CD8-positive, alpha-beta memory T cell (primary cell): ENCODE measurements at places on chromosomes 3 and 15.

DNA sequence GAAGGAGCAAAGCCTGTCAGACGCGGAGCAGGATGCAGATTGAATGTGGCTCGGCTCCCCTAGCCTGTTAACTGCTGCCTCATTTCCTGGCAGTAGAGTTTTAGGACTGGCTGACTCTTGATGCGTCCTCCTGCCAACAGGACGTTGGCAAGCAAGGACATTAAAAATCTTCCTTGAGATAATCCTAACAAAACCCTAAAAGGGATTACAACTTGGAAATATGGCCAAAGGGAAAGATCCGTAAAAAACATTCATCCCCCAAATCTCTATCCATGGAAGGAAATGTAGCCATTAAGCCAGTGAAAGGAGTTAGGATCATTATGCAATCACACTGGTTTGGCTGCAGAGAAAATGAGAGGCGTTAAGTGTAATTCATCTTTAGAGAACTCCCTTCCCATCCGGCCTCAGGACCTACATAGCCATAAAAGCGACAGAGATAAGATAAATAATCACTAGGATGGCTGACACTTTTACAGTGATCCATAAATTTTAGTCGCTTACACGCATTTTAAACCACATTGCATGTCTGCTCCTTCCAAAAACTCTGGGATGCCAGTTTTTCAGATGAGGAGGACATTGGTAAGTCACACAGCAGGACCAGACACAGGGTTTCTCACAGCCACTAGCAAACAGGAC is 44.5 kb upstream of the C3orf80 start:
- DNase-seq: no peak

- no peak for DNase-seq
Measured at GRCh38 chr3:154956815-154957214, 123.3 kb upstream of the MME start.

DNA sequence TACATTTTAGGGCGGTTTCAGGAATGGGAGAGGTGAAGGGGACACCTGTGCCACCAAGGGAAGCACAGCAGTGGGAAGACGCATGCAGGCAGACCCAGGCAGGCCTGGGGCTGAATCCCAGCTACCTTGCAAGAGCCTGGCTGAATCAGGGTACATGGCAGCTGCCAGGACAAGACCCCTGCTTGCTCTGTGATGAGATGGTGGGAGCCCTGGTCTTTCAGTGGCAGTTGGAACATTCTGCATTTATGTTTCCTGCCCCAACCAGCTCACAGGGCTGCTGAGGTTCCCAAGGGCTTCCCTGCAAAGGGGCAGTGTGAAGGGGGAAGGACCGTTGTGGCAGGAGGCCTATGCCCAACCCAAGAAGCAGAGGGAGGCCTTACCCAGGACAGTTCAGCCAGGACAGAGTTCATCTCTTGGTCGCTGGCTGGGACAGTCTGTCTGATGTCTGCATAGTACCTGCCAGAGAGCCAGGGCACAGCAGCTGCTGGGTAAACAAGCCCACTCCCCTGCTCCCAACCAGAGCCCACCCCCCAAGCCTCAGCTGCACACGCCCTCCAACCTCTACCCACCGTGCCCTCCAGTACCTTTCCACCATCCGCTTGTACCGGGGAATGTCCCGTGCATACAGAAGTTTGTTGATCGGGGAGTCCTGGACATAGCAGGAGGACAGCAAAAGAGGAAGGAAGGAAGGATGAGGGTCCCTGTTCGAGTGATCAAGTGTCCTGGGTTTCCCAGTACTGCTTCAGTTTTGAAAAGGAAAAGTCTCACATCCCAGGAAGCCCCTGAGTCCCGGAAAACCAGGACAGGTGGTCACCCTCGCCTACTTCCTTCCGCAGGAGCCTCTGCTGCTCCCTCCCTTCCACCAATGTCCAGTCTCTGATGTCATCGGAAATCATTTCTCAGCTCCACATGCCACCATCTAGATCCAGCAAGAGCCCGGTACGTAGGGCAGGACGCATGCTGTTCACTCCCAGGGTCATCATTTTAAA is 23.1 kb downstream of the PLXNB1 start:
- DNase-seq: no peak

GRCh38 chr15:47971637-47972036 is 149.2 kb upstream of the SLC24A5 start:
- DNase-seq: no peak

- DNase-seq: peak; percentile 47
Measured at GRCh38 chr3:15405448-15406050, 21.8 kb downstream of the METTL6 start.

GRCh38 chr3:31014317-31015040 is 120.0 kb upstream of the GADL1 start:
- no peak for DNase-seq

- no peak for DNase-seq
Measured at GRCh38 chr15:54208786-54209185, 230.5 kb downstream of the UNC13C start.

DNA sequence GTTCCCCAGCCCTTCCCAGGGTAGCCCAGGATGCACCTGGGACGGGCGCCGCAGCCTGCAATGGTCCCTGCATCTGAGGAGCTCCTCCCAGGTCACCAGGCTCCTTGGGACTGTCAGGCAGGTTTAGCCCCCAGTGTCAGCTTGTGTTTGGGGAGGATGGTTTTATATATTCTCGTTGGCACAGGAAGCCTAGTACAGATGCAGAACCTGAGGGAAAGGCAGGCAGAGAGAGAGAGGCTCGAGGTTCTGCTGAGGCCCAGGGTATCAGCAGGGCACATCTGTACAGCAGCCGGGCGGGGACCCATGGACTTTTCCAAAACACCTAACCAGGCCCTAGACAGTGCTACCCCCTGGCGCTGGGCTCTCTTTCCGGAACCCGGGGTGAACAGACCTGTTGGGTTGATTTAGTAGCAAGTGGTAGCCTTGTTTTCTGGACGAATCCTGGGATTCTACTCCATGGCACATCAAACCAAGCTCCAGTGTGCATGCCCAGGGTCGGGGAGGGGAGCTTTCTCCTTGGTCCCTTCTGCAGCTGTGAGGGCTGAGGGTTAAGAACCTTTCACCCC is 8.6 kb downstream of the PAK6 start:
- no peak for DNase-seq

DNA sequence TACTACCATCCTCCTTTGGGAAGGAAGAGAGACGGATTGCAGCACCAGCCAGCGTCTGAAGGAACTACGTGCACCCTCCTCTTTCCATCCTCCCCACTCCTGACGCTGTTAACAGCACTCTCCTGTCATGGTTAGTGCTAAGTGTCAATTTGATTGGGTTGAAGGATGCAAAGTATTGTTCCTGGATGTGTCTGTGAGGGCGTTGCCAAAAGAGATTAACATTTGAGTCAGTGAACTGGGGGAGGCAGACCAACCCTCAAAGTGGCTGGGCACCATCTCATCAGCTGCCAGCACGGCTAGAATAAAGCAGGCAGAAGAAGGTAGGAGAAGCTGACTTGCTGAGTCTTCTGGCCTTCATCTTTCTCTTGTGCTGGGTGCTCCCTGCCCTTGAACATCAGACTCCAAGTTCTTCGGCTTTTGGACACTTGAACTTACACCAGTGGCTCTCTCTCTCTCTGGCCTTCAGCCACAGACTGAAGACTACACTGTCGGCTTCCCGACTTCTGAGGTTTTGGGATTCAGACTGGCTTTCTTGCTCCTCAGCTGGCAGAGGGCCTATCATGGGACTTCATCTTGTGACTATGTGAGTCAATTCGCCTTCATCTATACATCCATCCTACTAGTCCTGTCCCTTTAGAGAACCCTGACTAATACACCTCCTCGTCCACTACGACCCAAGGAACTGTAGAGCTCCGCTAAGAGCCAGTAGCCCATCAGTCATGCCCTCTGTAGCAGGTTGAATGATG is 128.2 kb upstream of the HES1 start:
- no peak for DNase-seq

- no peak for DNase-seq
Measured at GRCh38 chr3:134252766-134253165, 2.1 kb upstream of the RYK start.

DNA sequence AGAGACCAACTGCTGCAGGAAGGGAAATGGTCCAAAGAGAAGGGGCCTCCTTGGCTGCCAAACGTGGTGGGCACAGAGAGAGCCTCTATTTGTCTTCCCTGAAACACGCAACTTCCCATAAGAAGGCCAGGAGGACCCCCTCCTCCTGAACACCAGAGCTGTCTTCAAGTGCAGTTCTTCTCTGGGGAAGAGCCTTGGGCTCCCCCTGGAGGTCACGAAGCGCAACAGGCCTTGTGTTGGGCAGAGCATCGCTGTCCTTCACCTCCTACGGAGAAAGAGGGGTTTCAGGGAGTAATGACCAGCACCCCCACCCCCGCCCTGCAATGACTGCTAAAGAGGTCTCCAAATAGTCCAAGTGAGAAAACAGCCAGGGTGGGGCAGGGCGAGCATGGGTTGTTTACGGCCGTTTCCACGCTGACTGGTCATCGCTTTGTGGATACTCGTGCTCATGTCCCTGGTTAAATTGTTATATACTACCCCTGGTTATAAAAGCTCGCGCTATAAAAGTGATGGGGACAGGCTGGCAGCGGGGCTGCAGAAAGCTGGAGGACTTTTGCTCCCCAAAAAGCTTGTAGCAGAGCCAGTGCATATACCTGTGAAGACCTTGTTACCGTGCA is 397.5 kb upstream of the ATP10A start:
- no peak for DNase-seq

DNA sequence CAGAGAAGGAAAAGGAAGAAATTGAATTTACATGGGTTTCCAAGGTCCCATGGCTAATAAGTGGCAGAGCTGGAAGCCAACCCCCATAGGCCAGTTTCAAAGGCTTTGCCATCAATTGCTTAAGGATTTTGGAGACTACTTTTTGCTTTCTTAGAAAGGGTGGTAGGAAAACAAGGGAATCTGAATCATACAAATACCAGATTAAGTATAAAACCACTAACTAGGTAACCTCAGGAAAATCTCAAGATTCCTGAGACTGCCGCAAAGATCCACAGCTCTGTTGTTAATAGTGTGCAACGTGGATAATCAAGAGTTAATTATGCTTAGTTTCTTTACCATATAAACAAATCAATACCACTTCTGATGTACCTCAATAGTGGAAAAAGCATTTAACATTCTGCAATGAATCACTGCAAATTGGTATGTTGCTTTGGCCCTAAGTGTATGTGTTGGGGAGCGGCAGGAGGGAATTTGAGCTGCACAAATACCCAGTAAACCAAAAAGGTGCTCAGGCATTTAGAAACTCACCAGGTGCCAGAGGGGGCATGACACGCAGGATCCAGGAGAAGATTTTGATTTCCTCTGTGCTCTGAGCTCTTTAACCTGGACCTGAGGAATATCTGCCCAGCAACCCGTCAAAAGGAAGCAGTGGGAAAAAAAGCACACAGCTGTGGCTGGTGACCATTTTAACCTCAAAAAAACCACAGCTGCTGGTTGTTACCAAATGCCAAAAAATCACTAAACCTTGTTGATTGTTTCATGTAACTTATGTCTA is 22.0 kb downstream of the AADAC start:
- no peak for DNase-seq

- DNase-seq: no peak
Measured at GRCh38 chr3:62805580-62806277, 69.5 kb downstream of the CADPS start.
